ENCODE measurements at places on chromosomes 6 and 20.

GRCh38 chr6:93789532-93789931 lies 370.2 kb upstream of the EPHA7 start:
- DNase-seq, result no peak

GRCh38 chr6:129184808-129185366 lies 301.9 kb downstream of the LAMA2 start:
- DNase-seq, result no peak

- no peak for DNase-seq
Observed at GRCh38 chr6:142407685-142408273, 106.0 kb downstream of the ADGRG6 start.

- DNase-seq, result no peak
Observed at GRCh38 chr6:105482227-105482844, 79.5 kb upstream of the PREP start.

DNA sequence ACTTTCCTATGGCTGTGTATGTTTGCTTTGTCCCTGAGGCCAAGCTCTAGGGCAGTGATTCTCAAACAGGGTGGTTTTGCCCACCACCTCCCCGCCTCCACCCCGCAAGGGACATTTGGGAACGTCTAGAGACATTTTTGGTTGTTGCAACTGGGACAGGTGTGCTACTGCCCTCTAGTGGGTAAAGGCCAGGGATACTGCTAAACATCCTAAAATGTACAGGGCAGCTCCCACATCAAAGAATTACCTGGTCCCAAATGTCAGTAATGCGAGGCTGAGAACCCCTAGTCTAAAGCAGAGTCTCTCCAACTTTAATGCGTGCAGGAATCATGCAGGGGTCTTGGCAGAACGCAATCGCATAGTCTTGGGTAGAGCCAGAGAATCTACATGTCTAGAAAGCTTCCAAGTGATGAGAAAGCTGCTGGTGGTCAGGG lies 5.1 kb downstream of the KCNS1 start:
- DNase-seq, result peak; percentile 36

All from T-helper 17 cell (primary cell).